ENCODE measurements at places on chromosomes 5 and 9.

DNA sequence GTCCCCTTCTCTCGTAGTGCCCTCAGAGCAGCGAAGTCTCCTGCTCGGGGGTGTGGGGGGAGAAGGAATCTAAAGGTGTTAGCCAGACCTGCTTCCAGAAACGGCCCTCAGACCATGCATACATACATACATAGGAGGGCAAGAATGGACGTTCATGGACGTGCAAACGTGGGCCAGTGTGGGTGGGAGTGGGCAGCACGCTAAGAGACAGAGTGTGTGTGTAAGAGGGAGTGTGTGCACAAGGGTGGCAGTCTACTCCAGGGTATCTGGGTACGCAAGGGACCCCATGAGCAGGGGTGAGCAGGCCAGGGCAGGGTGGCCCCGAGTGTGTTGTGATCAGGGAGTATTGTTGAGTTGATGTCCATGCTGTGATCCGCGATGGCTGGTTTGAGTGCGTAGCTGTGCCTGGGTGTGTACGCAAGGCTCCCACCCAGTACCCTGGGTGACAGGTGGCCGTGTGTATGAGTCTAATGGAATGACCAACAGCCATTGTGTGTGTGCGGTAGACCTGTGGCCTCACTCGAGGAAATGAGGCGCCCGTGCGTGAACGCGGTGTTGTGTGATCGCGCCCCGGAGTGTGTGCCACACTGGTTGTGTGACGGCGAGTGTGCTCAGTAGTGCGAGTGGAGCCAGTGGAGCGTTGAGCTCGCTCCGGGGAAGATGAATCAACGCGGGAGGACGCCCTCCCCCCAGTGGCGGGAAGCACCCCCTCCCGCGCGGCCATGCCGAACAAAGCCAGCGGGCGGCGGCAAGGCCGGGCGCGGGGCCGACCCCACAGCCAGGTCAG lies 826 bp downstream of the GPRIN1 start:
- no peak for DNase-seq

- DNase-seq: no peak
Measured at GRCh38 chr5:149807176-149807575, 77.1 kb downstream of the PPARGC1B start.

GRCh38 chr9:91778031-91778430 lies 172.0 kb downstream of the ROR2 start:
- no peak for DNase-seq

DNA sequence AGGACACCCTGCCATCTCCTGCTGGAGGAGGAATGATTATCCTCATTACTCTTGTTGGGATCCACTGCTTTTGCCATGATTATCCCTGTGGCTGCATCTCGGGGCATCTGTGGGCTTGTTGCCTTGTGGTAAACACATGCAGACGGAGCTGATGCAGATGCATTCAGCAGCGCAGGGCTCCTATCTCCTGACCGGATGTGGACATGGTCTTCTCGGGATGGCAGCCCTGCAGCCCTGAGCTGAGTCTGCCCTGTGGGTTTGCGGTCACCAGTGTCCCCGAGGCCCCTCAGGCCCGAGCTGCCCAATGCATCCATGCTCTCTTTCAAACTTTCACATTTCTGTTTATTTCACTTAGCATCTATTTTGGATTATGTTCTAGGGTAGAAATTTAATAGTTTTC lies 250.4 kb upstream of the IRX1 start:
- DNase-seq: no peak

- no peak for DNase-seq
Measured at GRCh38 chr9:109315480-109316206, 5.2 kb downstream of the EPB41L4B start.

- no peak for DNase-seq
Measured at GRCh38 chr9:13033959-13034693, 245.4 kb downstream of the MPDZ start.

- peak; percentile 74 for DNase-seq
Measured at GRCh38 chr5:72818866-72819534, 2.5 kb downstream of the TNPO1 start.

- no peak for DNase-seq
Measured at GRCh38 chr9:89212171-89212570, 33.6 kb upstream of the SHC3 start.

DNA sequence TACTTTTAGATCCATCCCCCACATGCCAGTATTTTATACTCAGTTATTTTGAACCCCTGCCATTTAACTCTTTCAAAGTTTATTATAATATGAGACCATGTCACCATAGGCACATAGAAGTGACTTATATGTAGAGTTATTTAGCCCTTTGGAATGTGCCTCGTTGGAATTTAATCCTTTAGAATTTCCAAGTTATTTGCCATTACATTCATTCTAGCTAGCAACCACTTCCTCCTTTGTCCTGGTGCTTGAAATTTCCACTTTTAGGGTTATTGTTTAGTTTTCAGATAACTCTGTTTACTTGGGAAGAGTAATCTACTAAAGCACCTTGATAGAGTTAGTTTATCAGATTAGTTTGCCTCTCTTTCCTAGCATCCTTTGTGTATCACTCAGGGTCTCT lies 82.8 kb upstream of the TLE1 start:
- DNase-seq: no peak

DNA sequence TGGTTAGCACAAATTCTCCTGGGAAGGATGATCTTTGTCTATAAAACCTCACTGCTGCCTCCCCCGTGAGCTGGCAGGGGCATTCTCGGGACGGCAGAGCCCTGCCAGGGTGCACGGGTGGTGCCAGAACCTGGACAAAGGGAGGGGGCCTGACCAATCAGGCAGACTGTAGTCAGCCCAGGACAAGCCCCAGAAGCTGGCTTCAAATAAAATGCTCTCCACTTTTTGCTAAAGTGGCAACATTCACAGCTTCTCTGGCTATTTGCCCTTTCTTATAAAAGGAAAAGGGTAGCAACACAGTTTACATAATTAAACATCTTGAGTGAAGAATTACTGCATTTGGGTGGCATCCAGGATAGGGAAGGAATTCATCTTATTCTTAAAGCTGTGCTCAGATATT lies 14.4 kb downstream of the IL9 start:
- DNase-seq: no peak

- no peak for DNase-seq
Measured at GRCh38 chr5:89083791-89084190, 200.8 kb upstream of the MEF2C start.

- DNase-seq: no peak
Measured at GRCh38 chr9:125436613-125437443, 175.2 kb downstream of the GAPVD1 start.

- DNase-seq: no peak
Measured at GRCh38 chr5:71903808-71904207, 184.7 kb downstream of the CARTPT start.

DNA sequence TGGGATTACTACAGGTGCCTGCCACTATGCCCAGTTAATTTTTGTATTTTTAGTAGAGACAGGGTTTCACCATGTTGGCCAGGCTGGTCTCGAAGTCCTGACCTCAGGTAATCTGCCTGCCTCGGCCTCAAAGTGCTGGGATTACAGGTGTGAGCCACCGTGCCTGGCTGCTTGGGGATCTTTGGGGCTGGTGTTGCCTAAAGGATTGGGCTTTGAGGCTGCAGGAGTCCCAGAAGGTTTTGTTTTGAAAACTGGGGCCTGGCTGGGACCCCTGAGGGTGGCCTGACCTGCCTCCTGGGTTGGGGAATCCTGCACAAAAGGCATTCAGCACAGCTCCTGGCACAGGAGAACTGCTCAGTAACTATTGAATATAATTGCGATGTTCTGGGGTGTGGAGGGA lies 25.1 kb upstream of the SHB start:
- DNase-seq: peak; percentile 14

GRCh38 chr9:3863686-3864085 lies 337.9 kb upstream of the RFX3 start:
- DNase-seq: no peak

DNA sequence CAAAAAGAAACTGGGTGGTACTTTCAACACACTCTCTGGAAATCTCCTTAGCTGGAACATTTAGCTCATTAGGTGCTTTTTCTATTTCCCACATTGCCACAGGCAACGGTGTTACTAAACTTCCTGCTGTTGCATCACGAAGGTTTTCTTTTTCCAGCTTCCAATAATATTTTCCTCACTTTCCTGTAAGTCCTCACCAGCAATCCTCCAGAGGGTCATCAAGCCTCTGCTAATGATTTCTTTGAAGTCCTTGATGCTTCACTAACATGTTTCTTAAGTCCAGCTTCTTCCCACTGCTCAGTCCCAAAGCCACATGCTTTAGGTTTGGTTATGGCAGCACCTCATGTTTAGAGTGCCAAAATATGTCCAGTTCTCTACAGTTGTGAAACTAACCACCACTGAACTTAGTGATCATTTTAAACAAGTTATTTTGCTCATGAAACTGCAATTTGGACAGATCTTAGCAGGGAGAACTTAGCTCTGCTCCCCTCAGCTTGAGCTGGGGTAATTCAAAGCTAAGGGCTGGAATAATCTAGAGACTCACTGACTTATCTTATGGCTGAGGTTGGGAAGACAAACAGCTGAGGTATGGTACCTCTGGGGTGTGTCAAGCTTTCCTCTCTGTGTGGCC lies 39.9 kb upstream of the RETREG1 start:
- no peak for DNase-seq

DNA sequence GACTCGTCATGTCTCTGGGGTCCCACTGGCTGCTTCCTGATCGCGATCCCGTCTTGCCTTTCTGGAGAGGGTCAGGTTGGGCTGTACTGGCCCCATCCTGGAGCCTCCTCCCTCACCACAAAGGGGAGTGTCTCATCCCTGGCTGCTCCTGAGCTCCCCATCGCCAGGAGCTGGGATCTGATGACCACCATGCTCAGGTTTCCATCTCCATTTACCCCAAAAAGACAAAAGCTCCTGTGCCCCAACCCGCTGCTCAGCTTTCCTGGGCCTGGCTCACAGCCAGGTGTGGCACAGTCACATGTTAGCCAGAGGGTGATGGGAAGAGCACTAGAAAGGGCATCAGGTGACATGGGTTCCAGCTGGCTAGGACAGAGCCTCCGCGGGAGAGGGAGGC lies 47.3 kb upstream of the CDKN2AIPNL start:
- no peak for DNase-seq

DNA sequence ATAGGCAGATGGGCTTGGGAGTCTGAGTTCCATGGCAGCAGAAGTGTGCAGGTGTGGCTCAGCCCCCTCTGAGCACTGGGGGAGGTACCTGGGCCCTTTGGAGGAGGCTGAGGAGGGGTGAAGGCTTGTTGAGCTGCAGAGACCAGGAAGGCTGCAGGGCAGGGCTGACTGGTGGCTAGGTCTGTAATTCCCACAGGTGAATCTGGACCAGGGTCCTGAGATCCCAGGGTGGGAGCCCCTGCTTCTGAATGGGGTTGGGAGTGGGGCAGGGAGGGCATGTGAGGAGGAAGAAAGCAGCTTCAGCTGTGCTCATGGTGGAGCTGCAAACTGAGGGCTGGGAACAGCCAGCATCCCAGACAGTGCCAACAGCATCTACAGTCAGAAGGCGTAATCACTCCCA lies 111.1 kb downstream of the CACNA1B start:
- no peak for DNase-seq

DNA sequence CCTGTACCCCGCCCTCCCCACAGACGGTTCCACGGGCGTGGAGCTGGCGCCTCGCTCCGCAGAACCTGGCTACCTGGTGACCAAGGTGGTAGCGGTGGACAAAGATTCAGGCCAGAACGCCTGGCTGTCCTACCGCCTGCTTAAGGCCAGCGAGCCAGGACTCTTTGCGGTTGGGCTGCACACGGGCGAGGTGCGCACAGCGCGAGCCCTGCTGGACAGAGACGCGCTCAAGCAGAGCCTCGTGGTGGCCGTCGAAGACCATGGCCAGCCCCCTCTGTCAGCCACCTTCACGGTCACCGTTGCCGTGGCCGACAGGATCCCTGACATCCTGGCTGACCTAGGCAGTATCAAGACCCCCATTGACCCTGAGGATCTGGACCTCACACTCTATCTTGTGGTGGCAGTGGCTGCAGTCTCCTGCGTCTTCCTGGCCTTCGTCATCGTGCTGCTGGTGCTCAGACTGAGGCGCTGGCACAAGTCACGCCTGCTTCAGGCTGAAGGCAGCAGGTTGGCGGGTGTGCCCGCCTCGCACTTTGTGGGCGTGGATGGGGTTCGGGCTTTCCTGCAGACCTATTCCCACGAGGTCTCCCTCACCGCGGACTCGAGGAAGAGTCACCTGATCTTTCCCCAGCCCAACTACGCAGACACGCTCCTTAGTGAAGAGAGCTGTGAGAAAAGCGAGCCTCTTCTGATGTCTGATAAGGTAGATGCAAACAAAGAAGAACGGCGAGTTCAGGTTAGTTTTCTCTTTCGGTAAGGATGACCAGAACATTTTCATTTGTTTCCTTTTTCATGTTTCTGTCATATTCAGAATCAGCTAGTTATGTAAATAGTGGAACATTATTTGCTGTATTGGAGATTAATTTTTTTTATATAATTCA lies 2.3 kb downstream of the PCDHGA5 start:
- no peak for DNase-seq

DNA sequence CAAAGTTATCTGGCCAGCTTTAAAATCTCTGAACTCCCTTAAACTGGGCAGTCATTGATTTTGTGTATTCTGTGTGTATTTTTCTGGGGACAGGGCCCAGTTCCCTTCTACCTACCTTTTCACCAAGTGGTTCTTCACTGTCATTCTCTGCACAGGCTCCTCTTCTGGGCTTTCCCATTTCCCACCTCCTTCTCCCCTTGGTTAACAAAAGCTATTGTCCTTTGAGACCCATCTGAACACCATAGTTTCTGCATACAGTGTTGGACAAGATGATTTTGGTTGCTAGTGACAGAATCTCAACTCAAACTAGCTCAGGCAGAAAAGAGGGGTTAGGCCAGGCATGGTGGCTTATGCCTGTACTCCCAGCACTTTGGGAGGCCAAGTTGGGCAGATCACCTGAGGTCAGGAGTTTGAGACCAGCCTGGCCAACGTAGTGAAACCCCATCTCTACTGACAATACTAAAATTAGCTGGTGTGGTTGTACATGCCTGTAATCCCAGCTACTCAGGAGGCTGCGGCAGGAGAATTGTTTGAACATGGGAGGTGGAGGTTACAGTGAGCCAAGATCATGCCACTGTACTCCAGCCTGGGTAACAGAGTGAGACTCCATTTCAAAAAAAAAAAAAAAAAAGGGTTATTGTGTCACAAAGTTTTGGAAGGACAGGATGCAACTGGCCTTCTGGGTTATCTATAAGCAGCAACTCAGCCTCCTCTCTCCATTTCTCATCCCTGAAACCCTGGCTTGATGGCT lies 31.0 kb upstream of the ANKRD34B start:
- DNase-seq: no peak

All from activated CD8-positive, alpha-beta memory T cell treated with anti-CD3 and anti-CD28 coated beads, Interleukin-2, amount 10 ng/mL, durations not matched to agents 7 days and 5 days (primary cell).